Fibroblast of the aortic adventitia (primary cell): ENCODE measurements at places on chromosomes 1 and 21. TPM values are rescaled to one million over a fixed set of nuclear protein-coding genes. Genes with fewer than 3 reads are reported as not detected.
A peak's percentile ranks its signal among the peaks of the same experiment; 100 is the strongest.

GRCh38 chr1:209607102-209607794 lies 23.7 kb downstream of the CAMK1G start:
- DNase-seq: peak; percentile 49

The CSMD2 gene
- 0.82 and 6.6 TPM in 2 replicates for total RNA-seq

DNA sequence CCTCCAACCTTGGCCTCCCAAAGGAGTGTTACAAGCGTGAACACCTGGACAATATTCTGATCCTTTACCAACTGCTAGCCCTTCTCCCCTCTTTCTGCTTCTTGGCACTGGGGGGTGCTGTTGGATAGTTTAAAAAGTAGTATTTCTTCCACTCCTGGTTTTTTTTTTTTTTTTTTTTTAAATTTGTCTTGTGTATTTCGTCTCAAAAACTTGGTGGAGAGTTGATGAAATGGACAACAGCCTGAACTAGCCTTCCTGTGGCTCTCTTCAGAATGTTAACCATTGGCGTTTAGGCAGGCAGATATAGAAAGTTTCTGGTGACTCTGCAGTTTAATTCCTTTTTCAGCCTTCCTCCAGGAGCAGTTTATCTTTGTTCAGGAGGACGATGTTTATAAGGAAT lies 69.7 kb upstream of the USP24 start:
- peak; percentile 81 for DNase-seq

GRCh38 chr1:52769346-52770033 lies 43.2 kb downstream of the ZYG11B start:
- DNase-seq: no peak

GRCh38 chr1:166282391-166283137 lies 115.8 kb upstream of the FAM78B start:
- no peak for DNase-seq

The COL8A2 gene
- 11.0 and 20.9 TPM in 2 replicates for total RNA-seq

DNA sequence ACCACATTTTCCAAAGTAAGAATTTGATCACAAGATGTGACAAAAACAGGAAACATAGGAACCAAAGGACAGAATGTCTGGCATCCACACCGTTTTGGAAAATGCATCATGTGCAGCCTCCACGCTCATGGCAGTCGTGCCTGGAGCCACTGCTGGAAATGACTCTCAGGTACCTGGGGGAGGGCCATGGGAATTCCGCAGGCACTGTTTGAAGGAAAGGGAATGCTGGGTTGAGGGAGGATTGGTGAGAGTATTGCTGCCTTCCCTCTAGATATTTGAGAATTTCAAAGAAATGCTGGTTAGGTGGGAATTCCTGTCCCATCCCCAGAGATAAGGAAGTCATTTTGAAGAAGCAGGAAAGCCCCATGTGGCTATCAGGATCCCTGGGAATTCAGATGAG lies 10.8 kb downstream of the SLAMF1 start:
- no peak for DNase-seq

DNA sequence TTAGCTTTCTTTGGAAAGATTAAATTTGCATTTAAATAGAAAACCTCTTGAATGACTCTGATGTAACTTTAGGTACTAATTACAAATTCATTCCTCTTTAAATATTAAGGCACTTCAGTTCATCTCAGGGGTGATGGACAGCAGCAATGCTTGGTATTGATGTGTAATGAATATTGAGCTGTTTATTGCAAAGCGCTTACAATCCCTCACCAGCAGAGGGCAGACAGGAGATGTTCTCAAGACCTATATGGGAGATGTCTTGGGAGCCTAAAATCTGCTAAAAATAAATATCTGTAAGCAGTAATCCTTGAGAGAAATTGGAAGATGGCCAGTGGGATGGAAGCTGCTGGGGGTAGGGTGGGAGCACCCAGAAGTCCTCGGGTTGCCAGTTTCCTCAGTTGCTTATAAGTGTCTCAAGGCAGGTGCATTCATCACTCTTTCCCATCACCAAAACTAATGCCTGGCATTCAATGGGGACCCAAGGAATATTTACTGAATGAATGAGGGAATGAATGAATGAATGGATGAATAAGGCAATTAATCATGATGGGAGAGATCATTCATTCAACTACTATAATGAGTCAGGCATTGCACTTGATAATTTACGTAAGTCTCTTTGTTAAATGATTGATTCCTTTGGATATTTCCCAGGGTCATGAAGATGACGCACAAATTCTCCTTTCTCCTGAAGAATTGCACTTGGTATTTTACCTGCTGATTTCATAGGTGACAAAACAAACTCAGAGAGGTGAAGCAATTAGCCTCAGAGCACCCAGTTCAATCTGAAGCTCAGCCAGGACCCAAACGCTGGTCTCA lies 2.3 kb downstream of the KLHDC8A start:
- peak; percentile 86 for DNase-seq

GRCh38 chr1:56074007-56074651 lies 505.2 kb downstream of the PLPP3 start:
- DNase-seq: peak; percentile 99

The TRIM46 gene
- total RNA-seq: 5.2 and 13.2 TPM in 2 replicates

GRCh38 chr1:26775666-26776065 lies 12.1 kb upstream of the PIGV start:
- no peak for DNase-seq

DNA sequence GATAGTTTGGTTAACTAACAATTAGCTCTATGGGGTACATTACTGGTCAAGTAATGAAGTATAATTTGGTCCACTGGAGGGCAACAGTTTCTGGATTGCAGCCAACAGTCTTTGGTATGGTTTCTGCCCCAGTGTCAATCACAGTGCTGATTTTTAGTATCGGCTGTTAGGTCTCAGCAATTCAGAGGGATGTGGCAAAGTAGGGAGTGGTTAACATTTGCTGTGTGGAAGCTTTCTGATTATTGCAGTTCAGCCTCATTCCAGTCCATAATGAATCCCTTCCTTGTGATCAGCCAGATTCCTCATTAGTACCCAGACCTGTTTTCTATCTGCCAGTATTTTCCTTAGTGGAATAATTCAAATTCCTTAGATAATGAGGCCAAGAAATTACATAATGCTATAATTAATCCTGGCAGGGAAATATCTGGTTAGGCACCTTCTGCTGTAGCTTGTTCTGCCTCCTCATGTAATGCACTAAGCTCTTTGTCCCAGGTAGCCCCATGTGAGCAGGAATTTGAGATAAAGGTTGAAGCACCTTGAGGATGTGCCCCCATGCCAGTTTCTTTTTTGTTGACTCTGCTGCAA lies 14.0 kb downstream of the F3 start:
- DNase-seq: no peak

DNA sequence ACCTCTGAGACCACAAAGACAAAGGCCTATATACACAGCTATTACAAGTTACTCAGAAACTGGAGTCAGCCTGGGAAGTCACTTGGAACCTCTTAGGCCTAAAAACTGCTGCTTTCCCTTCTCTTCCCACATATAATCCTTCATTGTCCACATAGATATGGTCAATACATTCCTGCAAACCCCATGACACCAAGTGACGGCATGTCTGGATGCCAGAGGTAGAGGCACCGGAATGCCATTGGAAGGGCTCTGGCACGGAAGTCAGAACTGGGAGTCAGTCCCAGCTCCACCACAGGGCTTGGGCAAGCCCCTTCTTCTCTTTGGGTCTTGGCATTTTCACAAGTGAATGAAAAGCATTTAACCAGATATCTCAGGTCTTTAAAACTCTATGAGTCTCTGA lies 204.7 kb downstream of the MATN1 start:
- DNase-seq: no peak

The FAM177B gene
- total RNA-seq: not detected in 2 replicates

GRCh38 chr21:38769191-38769780 lies 36.4 kb upstream of the ETS2 start:
- DNase-seq: peak; percentile 26
